ENCODE measurements at places on chromosomes 7 and 10. TPM values are rescaled to one million over a fixed set of nuclear protein-coding genes. Genes with fewer than 3 reads are reported as not detected.

DNA sequence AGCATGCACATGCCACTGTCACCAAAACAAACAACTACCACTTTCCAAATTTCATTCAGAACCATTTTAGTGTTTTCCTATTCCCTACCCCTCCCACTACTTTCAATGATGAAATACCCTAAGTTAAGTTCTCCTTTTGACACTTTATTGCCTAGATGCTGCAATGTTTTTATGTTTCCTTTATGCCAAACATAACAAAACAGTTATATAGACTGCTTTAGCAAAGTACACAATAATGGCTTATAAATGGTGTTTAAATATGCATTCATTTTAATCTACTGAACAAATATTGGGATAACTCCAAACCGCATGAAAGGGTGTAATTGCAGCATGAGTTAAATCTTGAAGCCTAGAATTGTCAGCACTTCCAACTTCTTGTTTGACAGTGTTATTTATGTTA lies 69.2 kb downstream of the PHYHIPL start:
- H3K27me3 ChIP-seq: no peaks in the 10 kb centered on the region
- H3K4me3 ChIP-seq: no peak overlapping the region
- H3K36me3 ChIP-seq: peaks cover 11% of the 10 kb centered on the region
- H3K4me1 ChIP-seq: peaks cover 7% of the 10 kb centered on the region
- DNase-seq: no peak

DNA sequence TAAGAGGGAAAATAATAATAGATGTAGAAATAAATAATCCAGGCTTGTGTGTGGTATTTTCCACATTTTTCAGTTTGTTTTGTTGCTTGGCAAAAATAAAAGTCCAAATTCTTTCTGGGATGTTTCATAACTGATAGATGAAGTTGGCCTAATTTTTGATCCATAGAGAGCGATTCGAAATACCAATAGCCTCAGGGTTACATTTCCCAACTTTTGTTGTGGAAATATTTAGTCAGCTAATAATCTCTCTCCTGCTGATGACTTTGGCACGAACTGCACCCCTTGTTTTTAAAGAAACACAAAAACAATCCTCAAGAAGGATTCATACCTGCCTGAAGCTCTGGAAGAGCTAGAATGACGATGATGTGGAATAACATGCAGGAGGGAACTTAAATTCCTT lies 483.2 kb downstream of the ADRA2A start:
- no peaks in the 10 kb centered on the region for H3K27me3 ChIP-seq
- H3K27ac ChIP-seq: no peak overlapping the region
- DNase-seq: no peak
- no peak overlapping the region for H3K4me3 ChIP-seq

The TMEM178B gene
- 22.1 TPM for total RNA-seq

GRCh38 chr7:28297801-28298459 lies 114.4 kb upstream of the CREB5 start:
- H3K4me1 ChIP-seq: peaks cover 6% of the 10 kb centered on the region
- no peak overlapping the region for H3K27ac ChIP-seq
- DNase-seq: no peak

The HOXA3 gene
- 11.3 TPM for total RNA-seq
